Lung (tissue), 17 donors: ENCODE measurements at places on chromosomes 1 and 21.

DNA sequence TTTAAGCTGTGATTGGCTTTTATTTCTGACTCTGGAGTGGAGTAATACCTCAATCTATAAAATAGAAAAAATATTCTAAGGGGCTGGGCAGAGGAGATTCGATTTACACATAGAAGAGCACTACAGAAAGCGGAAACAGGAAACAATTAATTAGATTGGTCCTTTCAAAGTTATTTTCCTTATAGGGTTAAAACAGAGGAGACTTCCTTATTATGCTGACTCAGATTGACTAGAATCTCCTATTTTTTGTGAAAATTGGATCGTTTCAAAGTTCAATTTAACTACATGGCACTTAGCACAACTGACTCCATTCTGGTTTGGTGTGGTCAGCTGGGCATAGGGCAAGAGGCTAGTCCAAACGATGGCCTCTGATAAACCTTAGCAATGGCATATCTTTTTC lies 48.3 kb upstream of the NCAM2 start:
- DNase-seq, result no peak
- no peak overlapping the region for H3K4me3 ChIP-seq
- no peaks in the 10 kb centered on the region for H3K36me3 ChIP-seq
- no peaks in the 10 kb centered on the region for H3K4me1 ChIP-seq

GRCh38 chr1:52053862-52054261 lies 1.1 kb downstream of the TXNDC12 start:
- no peak overlapping the region for H3K4me3 ChIP-seq
- no peak overlapping the region for H3K27ac ChIP-seq
- no peaks in the 10 kb centered on the region for H3K36me3 ChIP-seq

DNA sequence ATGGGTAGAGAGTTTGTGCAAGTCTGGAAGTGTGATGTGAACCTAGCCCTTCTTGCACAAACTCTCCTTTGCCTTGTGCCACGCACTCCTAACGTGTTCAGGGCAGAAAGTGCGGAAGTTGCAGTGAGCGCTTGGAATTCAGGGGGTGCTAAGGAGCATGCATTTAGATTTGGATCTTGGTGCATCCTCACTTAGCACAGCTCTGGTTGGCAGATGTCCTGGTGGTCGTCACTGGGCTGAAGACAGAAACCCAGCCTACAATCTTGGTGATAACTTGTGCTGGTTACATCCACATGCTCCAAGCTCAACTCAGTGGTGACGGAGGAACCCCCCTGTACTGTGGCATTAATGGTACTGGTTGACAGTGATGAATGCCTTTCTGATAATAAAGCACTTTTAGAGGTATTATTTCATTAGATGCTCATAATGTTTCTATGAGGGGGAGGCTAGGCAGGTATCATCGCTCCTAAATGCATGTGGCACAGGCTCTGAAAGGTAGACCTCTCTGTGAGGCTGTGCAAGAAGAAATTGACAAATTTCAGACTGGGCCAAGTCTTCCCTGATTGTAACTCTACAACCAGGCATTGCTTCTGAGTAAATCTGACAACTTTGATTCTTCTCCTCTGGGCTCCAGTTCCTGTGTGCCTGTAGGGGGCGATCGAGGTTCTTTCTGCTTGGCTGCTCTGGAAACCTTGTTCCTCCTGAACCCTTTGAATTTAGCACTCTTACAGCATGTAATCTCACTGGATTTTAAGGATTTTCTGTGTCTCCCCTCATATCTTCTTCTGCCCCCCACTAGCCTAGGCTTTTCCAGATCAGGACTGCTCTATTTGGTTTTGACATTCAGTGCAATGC lies 40.6 kb downstream of the MAPKAPK2 start:
- no peaks in the 10 kb centered on the region for H3K27me3 ChIP-seq
- H3K36me3 ChIP-seq, result peaks cover 9% of the 10 kb centered on the region
- peaks cover 19% of the 10 kb centered on the region for H3K4me1 ChIP-seq
- H3K4me3 ChIP-seq, result no peak overlapping the region
- peak overlapping the region; percentile 29 for H3K27ac ChIP-seq
- DNase-seq, result no peak

DNA sequence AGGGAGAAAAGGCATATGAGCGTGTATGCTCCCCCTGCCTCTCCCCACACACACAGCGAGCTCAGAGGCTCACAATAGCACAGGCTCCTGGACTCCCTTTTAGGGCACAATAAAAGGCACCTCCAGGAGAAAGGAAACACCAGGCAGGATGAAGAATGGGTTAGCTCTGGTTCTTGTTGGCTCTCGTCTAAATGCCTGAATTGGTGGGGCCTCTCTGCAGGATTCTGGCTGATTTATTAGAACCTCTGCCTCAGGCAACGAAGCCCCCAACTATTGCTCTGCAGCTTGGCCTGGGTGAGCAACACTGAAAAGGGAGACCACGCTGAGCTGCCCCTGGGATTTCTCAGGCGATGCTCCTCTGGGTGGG lies 590.9 kb upstream of the PLXNA2 start:
- DNase-seq, result no peak
- no peaks in the 10 kb centered on the region for H3K36me3 ChIP-seq
- H3K27me3 ChIP-seq, result no peaks in the 10 kb centered on the region
- H3K27ac ChIP-seq, result no peak overlapping the region
- H3K4me3 ChIP-seq, result no peak overlapping the region

- peaks cover 14% of the 10 kb centered on the region for H3K36me3 ChIP-seq
- DNase-seq, result no peak
- no peaks in the 10 kb centered on the region for H3K4me1 ChIP-seq
- H3K27ac ChIP-seq, result no peak overlapping the region
- H3K4me3 ChIP-seq, result no peak overlapping the region
- no peaks in the 10 kb centered on the region for H3K27me3 ChIP-seq
These were observed 64.8 kb downstream of the RAB3GAP2 start for GRCh38 chr1:220207411-220207810.

GRCh38 chr1:38088366-38088765 lies 41.8 kb upstream of the POU3F1 start:
- H3K4me3 ChIP-seq, result no peak overlapping the region
- no peaks in the 10 kb centered on the region for H3K27me3 ChIP-seq
- H3K4me1 ChIP-seq, result no peaks in the 10 kb centered on the region
- no peak overlapping the region for H3K27ac ChIP-seq
- no peaks in the 10 kb centered on the region for H3K36me3 ChIP-seq
- DNase-seq, result peak; percentile 19

DNA sequence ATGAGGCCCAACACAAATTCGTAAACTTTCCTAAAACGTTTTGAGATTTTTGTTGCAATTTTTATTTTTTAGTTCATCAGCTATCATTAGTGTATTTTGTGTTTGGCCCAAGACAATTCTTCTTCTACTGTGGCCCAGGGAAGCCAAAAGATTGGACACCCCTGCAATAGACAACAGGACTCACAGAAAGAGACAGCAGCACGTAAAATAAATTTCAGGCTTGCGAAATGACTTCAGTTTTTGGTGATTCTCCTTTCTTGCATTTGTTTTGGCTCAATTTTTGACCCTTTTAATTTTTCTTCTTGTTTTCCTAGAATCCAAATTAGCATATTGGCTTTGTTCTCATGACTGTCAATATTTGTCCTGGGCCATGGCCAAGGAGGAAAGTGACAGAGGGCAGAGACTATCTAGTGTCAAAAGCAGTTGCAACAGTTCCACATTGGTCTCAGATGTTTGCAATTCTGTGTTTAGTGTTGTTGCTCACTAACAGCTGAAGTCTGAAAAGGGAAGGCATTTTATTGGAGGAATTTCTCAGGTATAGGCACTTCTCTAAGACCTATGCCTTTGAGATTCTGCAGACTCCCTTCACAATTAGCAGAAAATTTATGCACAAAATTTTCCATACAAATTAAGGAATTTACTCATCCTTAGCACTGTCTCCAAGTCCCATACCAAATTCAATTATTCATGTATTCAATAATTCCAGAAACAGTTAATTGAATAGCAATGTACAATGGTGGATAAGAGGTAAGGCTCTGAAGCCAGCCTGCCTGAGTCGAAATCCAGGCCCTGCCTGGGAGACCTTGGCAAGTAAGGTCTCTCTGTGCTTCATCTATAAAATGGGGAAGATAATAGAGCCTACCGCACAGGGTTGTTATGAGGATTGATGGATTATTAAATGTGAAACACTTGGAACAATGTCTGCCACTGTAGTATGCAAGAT lies 160.9 kb upstream of the IVNS1ABP start:
- no peak overlapping the region for H3K27ac ChIP-seq
- no peaks in the 10 kb centered on the region for H3K4me1 ChIP-seq
- no peaks in the 10 kb centered on the region for H3K36me3 ChIP-seq
- H3K27me3 ChIP-seq, result no peaks in the 10 kb centered on the region
- DNase-seq, result no peak
- H3K4me3 ChIP-seq, result no peak overlapping the region

DNA sequence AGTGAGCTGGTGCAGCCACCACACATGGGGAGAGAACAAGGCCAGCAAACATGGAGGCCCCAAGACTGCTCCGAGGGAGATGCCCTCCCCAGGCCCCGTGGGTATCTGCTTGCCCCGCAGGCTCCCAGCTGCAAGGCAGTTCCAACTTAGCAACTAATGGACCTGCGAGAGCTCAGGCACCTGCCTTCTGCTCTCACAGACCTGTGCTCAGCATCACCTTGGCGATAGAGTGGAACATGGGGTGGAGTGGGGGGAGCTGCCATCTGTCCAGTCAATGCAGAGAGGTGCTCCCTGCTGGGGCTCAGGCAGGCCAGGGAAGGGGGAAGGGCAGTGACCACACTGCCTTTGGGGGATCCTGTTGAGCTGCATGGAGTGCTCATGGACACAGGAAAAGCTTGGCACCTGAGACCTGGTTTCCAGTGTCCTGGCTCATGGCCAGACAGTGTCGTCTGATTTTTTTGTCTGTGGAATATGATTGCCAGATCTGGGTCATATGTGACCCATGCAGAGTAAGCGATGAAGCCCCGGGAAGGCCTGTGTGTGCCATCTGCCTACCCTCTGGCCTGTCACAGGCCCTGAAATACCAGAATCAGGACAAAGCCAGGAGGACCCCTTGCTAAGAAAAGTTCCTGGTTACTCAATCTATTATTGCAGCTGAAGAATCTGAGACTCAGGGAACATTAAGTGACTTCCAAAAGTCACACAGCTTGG lies 39.9 kb upstream of the TENT5C start:
- H3K36me3 ChIP-seq, result no peaks in the 10 kb centered on the region
- H3K27ac ChIP-seq, result no peak overlapping the region
- H3K4me1 ChIP-seq, result no peaks in the 10 kb centered on the region
- H3K4me3 ChIP-seq, result no peak overlapping the region
- no peak for DNase-seq
- no peaks in the 10 kb centered on the region for H3K27me3 ChIP-seq

DNA sequence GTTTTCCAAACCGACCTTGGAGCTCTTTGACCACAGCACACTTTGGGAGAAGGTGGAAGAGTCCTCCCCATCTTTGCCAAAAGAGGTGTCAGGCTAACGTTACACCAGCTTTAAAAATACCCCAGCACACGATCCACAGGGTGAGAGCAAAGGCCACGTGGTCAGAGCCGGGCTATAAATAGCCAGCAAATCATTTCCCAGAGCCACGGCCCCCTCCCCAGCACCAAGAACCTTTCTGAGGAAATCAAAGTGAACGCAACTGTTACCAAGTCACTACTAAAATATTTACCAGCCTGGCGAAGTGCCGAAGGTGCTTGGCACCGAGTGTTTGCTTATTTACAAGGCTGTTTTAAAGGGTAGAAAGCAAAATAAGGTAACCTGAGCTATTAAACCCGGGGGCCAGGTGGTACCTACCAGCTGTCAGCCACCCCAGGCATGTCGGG lies 72.4 kb downstream of the CASZ1 start:
- no peaks in the 10 kb centered on the region for H3K36me3 ChIP-seq
- peaks cover 49% of the 10 kb centered on the region for H3K4me1 ChIP-seq
- H3K27me3 ChIP-seq, result no peaks in the 10 kb centered on the region
- DNase-seq, result peak; percentile 87
- no peak overlapping the region for H3K4me3 ChIP-seq

- no peaks in the 10 kb centered on the region for H3K36me3 ChIP-seq
- DNase-seq, result peak; percentile 39
- H3K4me1 ChIP-seq, result peaks cover 6% of the 10 kb centered on the region
- H3K27ac ChIP-seq, result no peak overlapping the region
- no peak overlapping the region for H3K4me3 ChIP-seq
- no peaks in the 10 kb centered on the region for H3K27me3 ChIP-seq
These were observed 159.8 kb upstream of the KCNJ6 start for GRCh38 chr21:38075833-38076587.
